H9 (cell line): ENCODE measurements at places on chromosomes 6 and 20. TPM values are rescaled to one million over a fixed set of nuclear protein-coding genes. Genes with fewer than 3 reads are reported as not detected.

Gene EPHA7
- total RNA-seq, result 9.4 and 9.5 TPM in 2 replicates

Gene HIVEP1
- 36.5 and 44.2 TPM in 2 replicates for total RNA-seq

Gene DXO
- total RNA-seq, result 21.6 and 22.9 TPM in 2 replicates

Gene CD93
- not detected in 2 replicates for total RNA-seq

Gene DLL1
- 2.7 and 2.8 TPM in 2 replicates for total RNA-seq

Gene EYA4
- 0.26 TPM in 1 of 2 replicates, not detected in the other for total RNA-seq

Gene C6orf15
- not detected in 2 replicates for total RNA-seq

DNA sequence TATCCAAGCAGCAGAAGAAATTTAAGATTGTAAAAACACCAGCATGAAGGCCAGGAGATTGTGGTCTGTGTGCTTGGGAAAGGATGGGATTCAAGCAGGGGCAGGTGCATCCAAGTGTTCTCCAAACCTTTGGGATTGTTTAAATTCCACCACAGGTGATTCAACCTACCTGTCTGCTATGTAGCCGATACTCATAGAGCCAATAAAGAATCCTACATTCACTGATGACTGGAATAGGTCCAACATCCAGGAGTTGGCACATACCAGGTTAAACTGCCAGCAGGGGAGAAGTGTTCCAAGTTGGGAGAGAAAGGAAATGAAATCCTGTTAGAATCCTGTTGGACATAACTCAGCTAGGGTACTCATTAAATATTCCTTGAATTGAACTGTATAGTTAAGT lies 2.2 kb downstream of the SLC22A2 start:
- H3K36me3 ChIP-seq, result no peaks in the 10 kb centered on the region
- no peak overlapping the region for H3K27ac ChIP-seq
- no peaks in the 10 kb centered on the region for H3K27me3 ChIP-seq

- no peaks in the 10 kb centered on the region for H3K4me1 ChIP-seq
- no peak overlapping the region for H3K27ac ChIP-seq
- H3K4me3 ChIP-seq, result 0 out of 3 replicates have a peak overlapping the region, but pooled peaks have one; percentile 9
- DNase-seq, result no peak
- no peaks in the 10 kb centered on the region for H3K27me3 ChIP-seq
- H3K36me3 ChIP-seq, result peaks cover 19% of the 10 kb centered on the region
Measured at GRCh38 chr6:138285800-138286199, 67.5 kb upstream of the PBOV1 start.

GRCh38 chr6:8513174-8513573 lies 77.8 kb upstream of the SLC35B3 start:
- no peak for DNase-seq
- no peaks in the 10 kb centered on the region for H3K27me3 ChIP-seq
- no peaks in the 10 kb centered on the region for H3K4me1 ChIP-seq
- H3K36me3 ChIP-seq, result no peaks in the 10 kb centered on the region
- H3K4me3 ChIP-seq, result no peak overlapping the region

GRCh38 chr20:45781391-45781931 lies 10.2 kb downstream of the WFDC3 start:
- no peaks in the 10 kb centered on the region for H3K27me3 ChIP-seq
- no peak overlapping the region for H3K27ac ChIP-seq
- no peak overlapping the region for H3K4me3 ChIP-seq
- H3K4me1 ChIP-seq, result no peaks in the 10 kb centered on the region

DNA sequence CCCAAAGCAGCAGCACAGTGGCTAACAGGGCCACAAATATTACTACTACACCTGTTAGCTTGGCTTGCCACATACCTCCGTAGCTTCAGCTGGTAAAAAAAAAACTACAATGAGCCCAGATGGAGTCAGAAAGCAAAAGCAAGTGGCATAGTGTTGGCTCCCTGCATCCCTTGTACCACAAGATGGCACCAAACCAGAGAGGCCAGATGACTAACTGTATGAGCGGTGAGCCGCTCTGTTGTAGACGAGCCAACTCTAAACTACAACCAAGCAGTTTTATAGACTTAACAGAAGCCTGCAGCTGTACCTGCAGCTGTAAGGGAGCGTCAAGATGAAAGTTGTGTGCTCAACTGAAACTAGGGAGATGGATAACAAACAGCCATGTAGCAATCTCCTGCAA lies 84.5 kb upstream of the MCHR2 start:
- peak; percentile 65 for DNase-seq
- no peaks in the 10 kb centered on the region for H3K27me3 ChIP-seq
- no peak overlapping the region for H3K27ac ChIP-seq
- no peaks in the 10 kb centered on the region for H3K36me3 ChIP-seq
- H3K4me1 ChIP-seq, result no peaks in the 10 kb centered on the region

DNA sequence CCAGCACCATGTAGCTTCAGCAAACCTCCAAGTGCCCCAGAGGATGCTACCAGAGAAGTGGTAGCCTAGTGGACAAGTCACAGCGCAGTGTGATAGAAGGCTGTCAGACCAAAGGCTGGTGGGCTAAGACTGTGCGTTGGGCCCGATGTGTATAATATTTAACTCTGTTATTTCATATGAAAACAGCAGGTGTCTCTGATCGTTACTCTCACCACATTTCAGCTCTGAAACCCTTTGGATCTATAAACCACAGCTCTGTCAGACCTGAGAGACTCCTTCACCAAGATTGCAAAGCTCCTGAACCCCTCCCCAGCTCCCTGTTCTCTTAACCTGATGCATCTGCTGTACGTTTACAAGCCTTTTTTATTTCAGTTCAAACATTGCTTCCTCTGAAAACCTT lies 43.8 kb downstream of the ISM1 start:
- no peak for DNase-seq
- no peak overlapping the region for H3K27ac ChIP-seq
- no peaks in the 10 kb centered on the region for H3K4me1 ChIP-seq
- no peak overlapping the region for H3K4me3 ChIP-seq

- DNase-seq, result no peak
- no peak overlapping the region for H3K27ac ChIP-seq
- no peaks in the 10 kb centered on the region for H3K27me3 ChIP-seq
- H3K36me3 ChIP-seq, result no peaks in the 10 kb centered on the region
- no peak overlapping the region for H3K4me3 ChIP-seq
Measured at GRCh38 chr6:106142876-106143431, 56.8 kb downstream of the PRDM1 start.

DNA sequence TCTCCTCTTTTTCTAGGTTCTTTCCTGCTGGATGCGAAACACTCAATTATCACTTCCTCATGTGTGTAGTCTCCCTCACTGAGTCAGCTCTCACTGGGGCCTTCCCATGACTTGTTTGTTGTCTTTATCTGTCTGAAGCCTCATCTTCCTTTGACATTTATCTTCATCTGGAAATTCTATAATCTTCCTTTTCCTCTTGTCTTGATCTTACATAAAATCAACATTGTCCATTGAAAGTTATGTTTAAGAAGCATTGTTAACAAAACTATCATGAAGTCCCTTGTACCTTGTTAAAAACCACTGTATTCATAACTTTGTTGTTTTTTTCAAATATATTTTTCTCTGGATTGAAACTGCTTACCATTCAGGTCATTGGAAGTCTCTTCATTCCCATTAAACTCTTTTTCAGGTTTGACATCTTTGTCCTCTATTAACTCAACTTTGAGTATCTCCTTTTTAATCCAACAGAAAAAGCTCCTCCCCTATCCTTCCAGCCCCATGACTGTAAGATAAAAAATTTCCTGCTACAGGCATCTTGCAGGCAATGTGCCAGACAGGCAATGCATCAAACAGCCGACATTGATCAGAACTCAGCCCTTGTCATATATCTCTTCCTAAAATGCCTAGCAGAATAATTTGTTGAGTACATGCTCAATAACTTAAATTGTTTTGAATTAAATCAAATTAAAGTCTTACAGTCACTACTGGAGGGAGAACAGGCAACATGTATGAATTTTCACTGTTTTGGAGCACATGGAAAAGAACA lies 34.8 kb downstream of the MYLIP start:
- no peaks in the 10 kb centered on the region for H3K4me1 ChIP-seq
- H3K27me3 ChIP-seq, result no peaks in the 10 kb centered on the region
- H3K4me3 ChIP-seq, result no peak overlapping the region
- H3K36me3 ChIP-seq, result no peaks in the 10 kb centered on the region
- H3K27ac ChIP-seq, result no peak overlapping the region

GRCh38 chr20:36097337-36098151 lies 57.0 kb upstream of the EPB41L1 start:
- no peak overlapping the region for H3K4me3 ChIP-seq
- H3K27me3 ChIP-seq, result peaks cover 70% of the 10 kb centered on the region
- no peak overlapping the region for H3K27ac ChIP-seq

GRCh38 chr6:66926060-66926459 lies 1219.0 kb upstream of the EYS start:
- DNase-seq, result no peak
- peaks cover 13% of the 10 kb centered on the region for H3K36me3 ChIP-seq
- H3K4me1 ChIP-seq, result no peaks in the 10 kb centered on the region
- no peak overlapping the region for H3K4me3 ChIP-seq

DNA sequence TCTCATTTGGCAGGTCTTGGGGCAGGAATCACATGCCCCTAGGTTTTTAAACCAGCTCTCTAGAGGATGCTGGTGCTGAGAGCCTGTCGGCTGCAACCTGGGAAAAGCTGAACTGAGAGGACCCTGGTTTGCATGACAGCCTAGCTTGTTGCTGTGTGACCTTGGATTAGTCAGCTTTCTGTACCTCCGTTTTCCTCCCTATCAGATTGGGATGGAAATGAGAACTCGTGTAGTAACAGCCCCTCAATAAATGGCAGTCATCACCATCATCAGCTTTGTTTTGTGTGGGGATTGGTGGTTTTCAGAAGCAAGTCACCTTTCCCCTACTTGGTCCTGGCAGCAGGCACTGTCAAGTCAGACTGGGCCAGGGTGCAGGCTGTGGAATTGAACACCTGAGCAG lies 75.2 kb upstream of the MYL9 start:
- peaks cover 12% of the 10 kb centered on the region; the same call in 1 of the 2 replicates for H3K4me1 ChIP-seq
- no peaks in the 10 kb centered on the region for H3K27me3 ChIP-seq
- DNase-seq, result no peak

- H3K27ac ChIP-seq, result no peak overlapping the region
- no peaks in the 10 kb centered on the region for H3K4me1 ChIP-seq
- DNase-seq, result no peak
- peaks cover 28% of the 10 kb centered on the region for H3K36me3 ChIP-seq
Measured at GRCh38 chr20:5553194-5553815, 196.9 kb upstream of the SHLD1 start.

- DNase-seq, result no peak
- no peaks in the 10 kb centered on the region for H3K36me3 ChIP-seq
- H3K4me1 ChIP-seq, result no peaks in the 10 kb centered on the region
- H3K27ac ChIP-seq, result no peak overlapping the region
- H3K4me3 ChIP-seq, result no peak overlapping the region
Measured at GRCh38 chr6:96620851-96621250, 57.9 kb downstream of the FHL5 start.

DNA sequence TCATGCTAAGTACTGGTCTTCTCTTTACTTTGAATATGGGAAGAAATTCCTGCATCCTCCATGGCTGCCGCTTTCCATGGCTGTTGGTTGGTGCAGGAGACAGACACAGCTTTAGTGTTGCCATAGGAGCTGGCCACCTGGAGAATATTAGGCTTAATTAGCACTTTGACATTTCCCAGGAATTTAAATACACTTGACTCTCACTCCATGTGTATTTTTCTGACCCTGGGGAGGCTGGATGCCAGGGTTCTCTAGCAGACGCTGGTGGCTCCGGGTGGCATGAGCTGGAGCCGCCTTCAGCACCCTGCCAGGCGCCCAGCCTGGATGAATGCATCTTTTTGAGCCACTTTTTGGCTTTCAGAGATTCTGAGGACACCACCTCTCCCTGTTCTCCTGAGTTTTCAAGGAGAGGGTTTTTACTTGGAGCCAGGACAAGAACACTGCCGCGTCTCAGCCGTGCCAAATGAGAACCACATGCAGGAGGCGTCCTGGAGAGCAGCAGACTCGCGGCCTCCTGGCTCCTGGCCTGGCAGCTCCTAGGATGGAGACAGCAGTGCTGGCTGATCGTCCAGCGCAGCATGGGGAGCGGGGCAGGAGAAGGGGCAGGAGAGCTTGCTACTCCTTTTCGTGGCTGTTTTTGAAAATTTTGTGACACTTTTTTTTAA lies 258.8 kb downstream of the SMOC2 start:
- H3K4me1 ChIP-seq, result peaks cover 2% of the 10 kb centered on the region; the same call in 1 of the 2 replicates
- no peak overlapping the region for H3K4me3 ChIP-seq
- H3K27me3 ChIP-seq, result no peaks in the 10 kb centered on the region
- DNase-seq, result no peak

GRCh38 chr20:34871320-34871926 lies 1.2 kb downstream of the GGT7 start:
- H3K4me1 ChIP-seq, result peaks cover 6% of the 10 kb centered on the region; the same call in 1 of the 2 replicates
- no peak overlapping the region for H3K27ac ChIP-seq
- peaks cover 9% of the 10 kb centered on the region for H3K36me3 ChIP-seq
- peak overlapping the region; percentile 92 for H3K4me3 ChIP-seq
- H3K27me3 ChIP-seq, result no peaks in the 10 kb centered on the region; the same call in 1 of the 2 replicates

GRCh38 chr20:24767623-24768100 lies 181.4 kb upstream of the CST7 start:
- H3K36me3 ChIP-seq, result no peaks in the 10 kb centered on the region
- H3K27ac ChIP-seq, result no peak overlapping the region
- H3K4me1 ChIP-seq, result no peaks in the 10 kb centered on the region
- no peak overlapping the region for H3K4me3 ChIP-seq
- no peaks in the 10 kb centered on the region; the same call in 1 of the 2 replicates for H3K27me3 ChIP-seq

- H3K27me3 ChIP-seq, result no peaks in the 10 kb centered on the region
- H3K36me3 ChIP-seq, result no peaks in the 10 kb centered on the region
- no peak overlapping the region for H3K4me3 ChIP-seq
- DNase-seq, result no peak
Measured at GRCh38 chr6:16559071-16559470, 202.2 kb downstream of the ATXN1 start.

GRCh38 chr6:35483490-35483889 lies 13.4 kb downstream of the TEAD3 start:
- no peak for DNase-seq
- H3K27ac ChIP-seq, result no peak overlapping the region
- H3K4me3 ChIP-seq, result no peak overlapping the region
- peaks cover 11% of the 10 kb centered on the region; the same call in 1 of the 2 replicates for H3K4me1 ChIP-seq

GRCh38 chr6:169654598-169655391 lies 47.0 kb downstream of the WDR27 start:
- H3K4me3 ChIP-seq, result peak overlapping the region; percentile 80
- no peaks in the 10 kb centered on the region for H3K27me3 ChIP-seq
- H3K4me1 ChIP-seq, result no peaks in the 10 kb centered on the region
- H3K27ac ChIP-seq, result no peak overlapping the region

DNA sequence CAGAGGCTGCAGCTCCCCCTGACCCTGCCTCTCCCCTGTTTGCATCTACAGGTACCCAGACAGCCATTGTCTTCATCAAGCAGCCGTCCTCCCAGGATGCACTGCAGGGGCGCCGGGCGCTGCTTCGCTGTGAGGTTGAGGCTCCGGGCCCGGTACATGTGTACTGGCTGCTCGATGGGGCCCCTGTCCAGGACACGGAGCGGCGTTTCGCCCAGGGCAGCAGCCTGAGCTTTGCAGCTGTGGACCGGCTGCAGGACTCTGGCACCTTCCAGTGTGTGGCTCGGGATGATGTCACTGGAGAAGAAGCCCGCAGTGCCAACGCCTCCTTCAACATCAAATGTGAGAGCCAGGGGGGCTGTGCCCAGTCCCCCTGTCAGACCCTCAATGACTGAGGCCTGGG lies 42.1 kb upstream of the SRF start:
- no peak overlapping the region for H3K4me3 ChIP-seq
- no peaks in the 10 kb centered on the region for H3K4me1 ChIP-seq
- H3K27ac ChIP-seq, result no peak overlapping the region
- H3K36me3 ChIP-seq, result peaks cover 38% of the 10 kb centered on the region
